ENCODE measurements at places on chromosomes 7 and 10. TPM values are rescaled to one million over a fixed set of nuclear protein-coding genes. Genes with fewer than 3 reads are reported as not detected.

- no peak for DNase-seq
Measured at GRCh38 chr7:116569737-116570136, 44.9 kb downstream of the CAV1 start.

DNA sequence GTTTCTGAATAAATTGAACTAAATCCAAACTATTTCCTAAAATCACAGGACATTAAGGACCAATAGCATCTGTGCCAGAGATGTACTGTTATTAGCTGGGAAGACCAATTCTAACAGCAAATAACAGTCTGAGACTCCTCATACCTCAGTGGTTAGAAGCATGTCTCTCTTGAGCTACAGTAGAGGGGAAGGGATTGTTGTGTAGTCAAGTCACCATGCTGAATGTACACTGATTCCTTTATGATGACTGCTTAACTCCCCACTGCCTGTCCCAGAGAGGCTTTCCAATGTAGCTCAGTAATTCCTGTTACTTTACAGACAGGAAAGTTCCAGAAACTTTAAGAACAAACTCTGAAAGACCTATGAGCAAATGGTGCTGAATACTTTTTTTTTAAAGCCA is 13.9 kb downstream of the MEST start:
- no peak for DNase-seq

- DNase-seq, result no peak
Measured at GRCh38 chr10:106254071-106254470, 910.4 kb downstream of the SORCS1 start.

GRCh38 chr10:91296471-91296870 is 76.0 kb downstream of the PCGF5 start:
- no peak for DNase-seq

- peak; percentile 15 for DNase-seq
Measured at GRCh38 chr10:68628576-68629127, 68.5 kb downstream of the TET1 start.

DNA sequence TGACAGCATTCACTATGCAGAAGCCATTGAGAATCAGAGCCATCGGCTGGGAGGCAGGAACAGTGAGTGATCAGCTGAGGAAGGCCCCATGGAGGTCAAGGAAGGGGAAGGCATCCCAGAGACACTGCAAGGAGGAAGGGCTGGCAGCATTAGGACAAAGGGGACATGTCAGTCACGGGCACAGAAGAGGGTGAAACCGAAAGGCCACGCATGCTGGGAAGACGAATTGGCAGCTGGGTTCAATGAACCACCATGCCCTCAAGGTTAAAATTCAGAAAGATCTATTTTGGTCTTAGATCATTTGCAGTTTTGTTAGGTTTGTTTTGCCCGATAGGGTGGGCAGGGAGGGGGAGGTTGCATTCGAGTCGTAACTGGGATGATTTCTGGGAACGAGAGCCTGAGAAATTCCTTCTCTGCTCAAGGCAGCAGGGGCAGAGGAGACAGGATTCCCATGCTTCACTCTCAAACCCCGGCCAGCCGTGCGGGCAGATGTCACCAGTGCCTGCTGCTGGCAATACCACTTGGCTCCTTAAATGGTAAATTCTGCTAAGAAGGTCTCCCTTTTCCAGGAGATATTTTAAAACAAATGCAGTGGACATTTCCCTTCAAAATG is 57.7 kb downstream of the ASB13 start:
- DNase-seq, result no peak

DNA sequence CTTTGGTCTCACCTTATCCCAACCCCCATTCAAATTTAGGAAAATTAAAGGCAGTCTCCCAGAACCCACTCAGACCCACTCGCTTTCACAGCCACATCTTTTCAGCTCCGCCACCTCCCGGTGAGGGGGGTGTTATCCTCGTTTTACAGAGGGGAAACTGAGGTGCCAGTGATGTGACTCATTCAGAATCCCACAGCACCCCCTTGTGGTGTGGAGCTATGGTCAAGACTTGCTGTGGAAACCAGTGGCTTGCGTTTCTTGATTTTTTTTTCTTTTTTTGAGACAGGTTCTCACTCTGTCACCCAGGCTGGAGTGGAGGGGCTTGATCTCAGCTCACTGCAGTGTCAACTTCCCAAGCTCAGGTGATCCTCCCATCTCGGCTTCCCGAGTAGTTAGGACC is 27.6 kb downstream of the SLC35G1 start:
- no peak for DNase-seq

GRCh38 chr7:158784270-158784669 is 45.0 kb downstream of the ESYT2 start:
- DNase-seq, result no peak

GRCh38 chr10:133481086-133481643 is 27.4 kb downstream of the SCART1 start:
- no peak for DNase-seq

DNA sequence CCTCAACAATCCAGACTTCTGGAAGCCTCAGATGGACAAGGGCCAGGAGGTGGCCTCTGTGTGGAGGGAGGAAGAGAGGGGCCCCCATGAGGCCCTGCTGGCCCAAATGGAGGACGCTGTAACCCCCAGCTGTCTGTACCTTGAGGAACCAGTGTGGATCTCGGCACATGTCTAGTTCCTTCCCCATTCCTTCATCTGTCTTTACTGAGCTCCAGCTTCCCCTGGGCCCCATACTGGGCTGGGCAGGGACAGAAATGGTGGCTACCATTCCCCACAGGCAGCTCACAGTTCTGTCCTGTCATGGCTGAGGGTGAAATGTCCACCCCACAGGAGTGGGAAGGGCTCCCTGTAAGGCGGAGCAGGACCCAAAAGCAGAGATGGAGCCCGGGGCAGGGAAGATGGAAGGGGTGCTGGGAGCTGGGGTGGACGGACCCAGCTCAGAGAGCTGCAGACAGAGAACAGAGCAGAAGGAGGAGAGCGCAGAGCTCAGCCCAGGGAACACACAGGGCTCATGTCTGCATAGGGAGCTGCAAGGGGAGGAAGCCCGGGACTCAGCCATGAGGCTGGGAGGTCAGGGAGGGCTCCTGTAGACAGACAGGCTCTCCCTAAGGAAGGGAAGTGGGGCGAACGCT is 22.8 kb downstream of the ANTXRL start:
- DNase-seq, result no peak

GRCh38 chr7:7351156-7351555 is 168.8 kb downstream of the C1GALT1 start:
- DNase-seq, result no peak

GRCh38 chr7:6536262-6537260 is 14.7 kb downstream of the GRID2IP start:
- DNase-seq, result no peak

DNA sequence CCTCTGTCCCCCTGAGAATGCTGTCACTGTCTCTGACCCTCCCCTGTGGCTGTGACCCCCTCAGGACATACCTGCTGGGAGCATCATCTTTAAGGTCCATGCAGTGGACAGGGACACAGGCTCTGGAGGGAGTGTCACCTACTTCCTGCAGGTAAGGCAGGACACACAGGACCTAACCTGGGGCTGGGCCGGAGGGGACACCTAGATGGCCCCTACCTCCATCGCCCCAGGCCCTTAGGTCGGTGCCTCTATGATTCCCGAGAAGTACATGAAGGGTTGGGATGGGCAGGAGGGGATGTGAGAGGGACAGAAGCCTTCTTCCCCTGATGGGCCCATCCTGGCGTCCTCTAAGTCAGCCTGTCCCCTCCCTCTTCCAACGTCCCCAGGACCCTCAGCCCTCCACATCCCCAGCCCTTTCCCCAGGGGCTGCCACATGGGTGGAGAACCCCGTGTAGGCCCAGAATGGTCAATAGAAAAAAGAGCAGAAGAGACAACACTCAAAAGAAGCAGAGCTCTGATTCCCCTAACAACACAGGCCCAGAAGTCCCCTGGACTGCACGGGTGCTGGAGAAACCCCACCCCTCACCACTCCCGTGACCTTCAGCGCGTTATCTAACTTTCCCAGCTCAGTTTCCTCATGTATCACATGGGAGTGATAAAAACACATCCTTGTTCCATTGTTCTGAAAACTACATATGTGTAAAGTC is 6.4 kb downstream of the CDHR1 start:
- no peak for DNase-seq

- DNase-seq, result no peak
Measured at GRCh38 chr7:158512042-158512441, 75.6 kb downstream of the PTPRN2 start.

DNA sequence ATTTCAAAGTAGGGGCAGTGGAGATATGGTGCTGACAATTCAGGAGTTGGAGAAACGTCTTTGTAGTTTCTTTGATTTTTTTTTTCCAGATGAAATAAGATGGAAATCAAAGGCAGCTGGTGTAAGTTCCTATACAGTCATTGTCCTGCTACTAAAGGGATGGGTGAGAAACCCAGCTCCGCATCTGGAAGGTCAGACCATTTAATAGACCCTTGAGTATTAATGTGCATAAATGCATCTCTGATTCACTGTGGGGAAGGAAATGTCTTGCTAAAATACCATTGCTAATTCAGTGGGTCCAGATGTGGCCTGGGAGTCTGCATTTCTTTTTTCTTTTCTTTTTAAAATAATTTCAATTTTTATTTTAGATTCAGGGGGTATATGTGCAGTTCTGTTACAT is 15.5 kb downstream of the ABCB4 start:
- no peak for DNase-seq

DNA sequence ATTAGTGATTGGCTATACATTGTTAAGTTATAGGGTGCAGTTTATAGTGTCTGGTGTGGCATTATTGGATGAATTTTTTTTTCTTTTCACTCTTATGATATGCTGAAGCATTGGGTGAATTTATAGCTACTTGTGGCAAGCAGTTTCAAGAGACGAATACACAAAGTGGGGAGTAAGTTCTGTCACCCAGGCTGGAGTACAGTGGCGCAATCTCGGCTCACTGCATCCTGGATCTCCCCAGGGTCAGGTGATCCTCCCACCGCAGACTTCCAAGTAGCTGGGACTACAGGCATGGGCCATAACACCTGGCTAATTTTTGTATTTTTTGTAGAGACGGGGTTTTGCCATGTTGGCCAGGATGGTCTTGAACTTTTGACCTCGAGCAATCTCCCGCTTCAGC is 6.3 kb upstream of the SIRT1 start:
- no peak for DNase-seq

GRCh38 chr7:33714208-33714607 is 191.1 kb upstream of the BMPER start:
- no peak for DNase-seq

- no peak for DNase-seq
Measured at GRCh38 chr7:38070718-38071117, 107.3 kb upstream of the STARD3NL start.

- DNase-seq, result no peak
Measured at GRCh38 chr7:140734729-140735128, 38.2 kb downstream of the NDUFB2 start.

DNA sequence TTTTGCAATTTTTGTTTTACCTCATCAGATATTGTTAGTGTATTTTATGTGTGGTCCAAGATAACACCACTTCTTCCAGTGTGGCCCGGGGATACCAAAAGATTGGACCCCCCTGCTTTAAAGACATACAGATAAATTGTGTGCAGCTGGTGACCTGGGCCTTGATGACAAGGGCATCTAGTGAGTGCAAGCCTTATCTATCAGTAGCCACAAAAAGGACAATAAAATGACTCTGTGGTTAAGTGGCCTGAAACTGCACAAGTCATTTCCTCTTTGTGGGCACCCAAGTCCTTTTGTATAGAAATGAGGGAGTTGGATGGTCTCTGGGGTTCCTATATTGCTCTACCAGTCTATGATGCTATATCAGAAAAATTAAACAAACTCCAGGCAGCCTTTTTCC is 98.1 kb downstream of the PARD3 start:
- no peak for DNase-seq

GRCh38 chr10:120713573-120714205 is 137.5 kb upstream of the WDR11 start:
- no peak for DNase-seq

DNA sequence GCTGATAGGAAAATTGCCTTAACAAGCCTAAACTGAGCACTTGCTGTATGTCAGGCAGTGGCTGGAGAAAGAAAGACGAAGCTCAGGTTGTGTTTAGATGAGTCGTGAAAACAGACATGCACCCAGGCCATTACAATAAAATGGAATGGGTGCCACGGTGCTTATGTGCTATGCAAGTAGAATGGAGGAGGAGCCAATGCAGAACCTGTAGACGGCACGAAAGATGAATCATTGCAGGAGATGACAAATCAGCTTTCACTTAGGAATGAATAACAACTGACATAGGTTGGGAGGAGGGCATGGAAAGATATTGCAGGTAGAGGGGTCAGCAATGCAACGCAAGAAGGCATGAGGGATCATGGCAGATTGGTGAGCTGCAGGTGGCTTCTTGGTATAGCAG is 61.2 kb upstream of the ARHGAP21 start:
- DNase-seq, result no peak

GRCh38 chr10:73232887-73233286 is 14.2 kb downstream of the DNAJC9 start:
- DNase-seq, result no peak

DNA sequence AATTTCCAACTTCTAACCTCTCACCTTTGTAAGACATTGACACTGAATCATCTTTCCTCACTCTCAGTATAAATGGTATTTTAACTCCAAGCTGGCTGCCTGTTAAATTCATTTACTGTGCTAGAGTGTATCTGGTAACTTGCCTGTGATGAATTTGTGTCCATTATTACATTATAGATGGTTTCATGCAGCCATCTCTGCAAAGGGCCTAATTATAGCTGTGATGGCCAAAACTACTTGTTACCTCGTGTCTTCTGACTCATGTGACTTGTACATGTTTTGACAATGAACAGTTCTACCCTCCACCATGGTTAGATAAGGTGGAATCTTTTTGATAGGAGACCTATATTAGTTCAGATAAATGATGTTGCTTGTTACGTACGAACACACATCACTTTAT is 392.0 kb downstream of the PAXIP1 start:
- no peak for DNase-seq

- no peak for DNase-seq
Measured at GRCh38 chr7:50473531-50473930, 23.4 kb upstream of the FIGNL1 start.

HKDC1 gene
- 34.1 TPM for polyA plus RNA-seq

PAX4 gene
- not detected for polyA plus RNA-seq

FOXI2 gene
- 1.1 TPM for polyA plus RNA-seq

VWA2 gene
- 2.3 TPM for polyA plus RNA-seq

CUTC gene
- 26.5 TPM for polyA plus RNA-seq

CALHM1 gene
- 0.08 TPM for polyA plus RNA-seq

OR6B1 gene
- not detected for polyA plus RNA-seq

LOXL4 gene
- polyA plus RNA-seq, result 4.3 TPM

HOXA1 gene
- polyA plus RNA-seq, result 3.4 TPM

RGR gene
- not detected for polyA plus RNA-seq

TDRD1 gene
- 0.06 TPM for polyA plus RNA-seq

All from renal cortex interstitium (tissue), 15 donors.